ENCODE measurements at places on chromosomes 12 and 14.

DNA sequence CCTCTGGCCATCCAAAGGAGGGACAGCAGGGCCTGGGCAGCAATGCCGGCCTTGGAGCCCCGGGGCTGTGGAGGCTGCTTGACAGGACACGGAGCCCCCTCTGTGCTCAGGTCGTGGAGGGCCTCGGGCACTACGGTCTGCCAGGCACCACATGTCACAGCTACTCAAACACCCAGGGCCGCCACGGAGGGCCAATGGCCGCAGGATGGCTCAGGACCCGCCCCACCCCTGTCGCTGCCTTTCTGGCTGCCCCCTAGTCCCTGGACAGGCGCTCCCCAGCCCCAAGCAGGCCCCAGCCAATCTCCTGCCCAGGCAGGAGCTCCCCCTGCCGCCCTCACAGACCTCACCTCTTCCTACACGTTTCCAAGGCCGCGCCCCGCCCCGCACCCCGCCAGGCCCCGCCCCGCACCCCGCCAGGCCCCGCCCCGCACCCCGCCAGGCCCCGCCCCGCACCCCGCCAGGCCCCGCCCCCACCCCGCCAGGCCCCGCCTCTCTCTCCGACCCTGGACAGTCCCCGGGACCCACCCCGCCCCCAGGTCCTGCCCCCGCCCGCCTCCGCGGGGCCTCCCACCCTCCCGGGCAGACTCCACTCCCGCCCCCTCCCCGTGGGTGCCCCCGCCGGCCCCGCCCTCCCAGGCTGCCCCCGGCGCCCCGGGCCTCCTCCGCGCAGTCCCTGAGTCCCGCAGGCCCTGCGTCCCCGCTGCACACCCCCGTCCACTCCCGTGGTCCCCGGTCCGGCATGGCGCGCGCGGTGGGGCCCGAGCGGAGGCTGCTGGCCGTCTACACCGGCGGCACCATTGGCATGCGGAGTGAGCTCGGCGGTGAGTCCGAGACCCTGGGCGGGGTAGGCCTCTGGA, at the start of gene ASPG:
TSS of gene ASPG (plus strand) at position 669 of the 857 bp plus-strand sequence. CDS start at position 740, 71 bp downstream.
- DNase-seq, result no peak

DNA sequence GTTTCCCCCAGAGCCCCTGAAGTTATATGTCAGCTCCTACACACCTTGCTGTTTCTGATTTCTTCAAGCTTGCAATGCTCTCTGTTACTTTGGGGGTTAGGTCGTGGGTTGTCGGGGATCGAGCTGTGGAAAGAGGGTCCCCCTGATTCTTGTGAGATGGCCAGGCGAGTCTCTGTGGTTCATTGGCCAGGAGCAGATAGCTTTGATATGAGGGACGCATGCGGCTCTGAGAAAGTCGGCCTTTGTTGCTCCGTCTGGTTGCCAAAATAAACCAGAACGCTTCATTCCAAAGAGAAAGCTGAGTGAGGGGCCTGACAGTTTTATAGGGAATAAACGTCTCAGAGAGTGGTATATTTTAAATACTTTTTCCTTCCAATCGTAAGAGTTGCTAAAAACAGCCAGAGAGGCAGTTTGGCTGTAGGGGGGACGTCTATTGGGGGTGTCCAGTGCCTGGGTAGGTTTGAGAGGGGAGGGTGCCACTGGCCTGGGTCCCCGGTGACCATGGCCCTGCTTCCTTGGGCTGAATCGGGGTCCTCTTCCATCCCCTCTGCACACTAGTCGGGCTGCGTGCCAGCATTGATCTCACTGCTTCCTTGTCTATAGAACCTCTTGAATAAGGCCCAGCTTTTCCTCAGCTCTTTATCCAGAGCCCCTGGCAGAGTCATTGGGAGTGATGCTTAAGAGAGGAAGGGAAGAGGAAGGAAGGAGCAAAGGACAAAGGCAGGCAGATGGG, 18.9 kb downstream of the CCND2 start:
- DNase-seq, result no peak

DNA sequence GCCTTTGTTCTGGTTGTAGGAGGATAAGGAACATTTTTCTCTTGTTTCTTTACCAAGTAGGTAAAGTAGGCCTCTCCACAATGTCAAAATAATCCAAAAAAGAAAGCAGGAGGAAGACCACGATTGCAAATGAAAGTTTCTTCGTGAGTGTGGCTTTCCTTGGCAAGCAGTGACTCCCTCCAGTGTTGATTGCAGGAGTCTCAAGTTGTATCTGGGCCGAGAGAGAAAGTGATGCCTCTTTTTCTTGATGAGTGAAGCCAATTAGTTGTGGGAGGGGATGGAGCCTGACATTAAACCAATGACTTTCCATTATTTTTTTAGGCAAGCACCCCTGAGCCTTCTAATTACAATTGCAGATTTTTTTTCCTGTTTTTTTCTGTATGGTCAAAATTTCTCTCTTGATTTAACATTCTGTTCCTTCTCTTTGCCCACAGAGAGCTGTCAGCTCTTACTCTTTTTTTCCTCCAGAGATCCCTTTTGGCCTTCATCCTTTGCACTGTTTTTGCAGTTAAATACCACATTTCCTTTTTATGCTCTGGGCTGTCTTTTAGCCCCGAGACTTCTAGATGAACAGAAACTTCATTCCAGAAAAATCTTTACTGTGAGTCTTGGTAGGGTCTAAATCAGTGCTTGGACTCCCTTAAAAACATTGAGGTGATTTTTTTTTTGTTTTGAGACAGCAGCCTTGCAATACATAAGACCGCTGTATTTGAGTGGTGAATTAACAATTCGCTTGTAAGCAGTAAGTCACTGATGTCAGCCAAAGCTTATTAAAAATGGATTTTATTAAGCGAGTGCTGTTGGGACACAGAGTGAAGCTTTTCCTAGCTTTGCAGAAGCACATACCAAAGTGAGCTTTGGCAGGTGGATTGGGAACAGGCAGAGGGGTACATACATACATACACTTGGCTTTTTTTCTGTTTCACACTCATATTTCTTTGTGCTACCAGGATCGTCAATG, 15.8 kb downstream of the FBXW8 start:
- no peak for DNase-seq

GRCh38 chr12:126830778-126831680, 1435.9 kb upstream of the TMEM132C start:
- no peak for DNase-seq

DNA sequence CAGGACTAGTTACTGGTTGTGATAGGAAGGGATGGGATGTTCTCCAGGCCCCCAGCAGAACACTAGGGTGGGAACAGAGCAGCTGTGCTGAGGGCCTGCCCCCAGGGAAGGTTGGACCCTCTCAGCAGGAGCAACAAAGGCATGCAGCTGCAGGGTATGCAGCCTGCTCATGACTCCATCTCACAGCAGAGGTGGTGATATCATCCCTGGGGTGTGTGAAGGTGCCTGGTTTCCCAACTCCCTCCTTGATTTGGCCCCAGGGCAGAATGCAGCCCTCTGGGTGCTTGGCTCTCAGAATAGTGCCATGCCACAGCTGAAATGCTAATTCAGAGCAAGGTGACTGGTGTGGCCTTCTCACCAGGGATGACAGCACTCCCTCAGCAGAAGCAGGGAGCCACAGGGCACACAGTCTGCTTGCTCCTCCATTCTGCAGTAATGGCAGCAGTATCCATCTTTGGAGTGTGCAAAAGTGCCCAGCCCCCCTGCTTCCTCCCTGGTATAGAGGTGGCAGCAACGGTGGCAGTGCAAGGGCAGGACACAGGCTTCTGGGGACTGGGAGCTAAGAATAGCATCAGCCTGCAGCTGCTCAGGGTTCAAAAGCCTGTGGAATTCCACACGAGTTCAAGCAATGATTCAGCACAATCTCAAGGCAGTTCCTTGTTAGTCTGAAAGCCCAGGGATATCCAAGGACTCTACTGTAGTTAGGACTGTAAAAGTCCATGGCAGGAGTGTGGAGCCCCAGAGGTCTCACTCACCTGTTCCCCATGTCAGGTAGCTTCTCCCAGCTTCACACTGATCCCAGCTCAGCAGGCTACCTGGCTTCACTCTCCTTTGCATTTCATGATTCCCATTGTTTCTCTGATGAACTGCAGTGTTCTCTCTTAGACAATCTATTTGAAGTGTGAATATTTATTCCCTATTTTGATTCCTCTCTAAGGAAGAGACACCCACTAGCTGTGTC, 298.1 kb upstream of the FOXG1 start:
- no peak for DNase-seq

- DNase-seq, result no peak
Observed at GRCh38 chr14:35034440-35034833, 11.6 kb upstream of the FAM177A1 start.

GRCh38 chr14:23085458-23085857, 9.5 kb downstream of the ACIN1 start:
- DNase-seq, result no peak

DNA sequence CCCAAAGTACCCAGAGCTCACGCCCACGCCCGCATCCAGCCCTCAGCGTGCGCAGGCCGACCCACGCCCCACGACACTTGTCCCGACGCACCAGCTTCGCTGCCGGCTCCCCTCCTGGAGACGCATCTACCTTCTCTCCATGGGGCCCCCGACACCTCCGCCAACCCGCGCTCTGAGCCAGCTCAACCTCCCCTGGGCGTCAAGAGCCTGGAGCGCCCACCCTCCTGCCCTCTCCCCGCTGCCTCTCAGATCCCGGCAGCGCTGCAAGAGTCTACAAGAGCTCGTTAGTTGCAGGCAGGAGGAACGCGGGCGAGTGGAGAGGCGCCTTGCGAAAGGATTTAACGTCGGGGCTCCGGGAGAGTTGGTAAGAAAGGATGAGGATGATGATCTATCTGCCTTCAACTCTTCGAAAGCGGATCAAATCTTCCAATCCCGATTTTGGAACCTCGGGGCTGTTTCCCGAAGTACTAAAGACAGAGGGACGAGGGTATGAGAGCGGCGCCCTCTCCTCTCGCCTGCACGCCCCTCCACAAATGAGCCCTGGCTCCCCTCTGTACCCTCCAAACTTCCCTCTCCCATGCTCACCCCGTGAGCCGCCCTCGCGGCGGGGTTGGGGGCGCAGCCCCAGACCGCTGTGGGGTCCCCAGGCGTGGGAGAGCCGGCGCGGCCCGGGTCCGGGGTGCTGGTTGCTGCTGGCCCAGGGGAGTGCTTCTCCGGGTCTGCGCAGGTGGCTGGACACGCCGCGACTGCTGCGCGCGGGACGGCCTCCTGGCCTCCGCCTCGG, 979 bp downstream of the LTBP2 start:
- no peak for DNase-seq

DNA sequence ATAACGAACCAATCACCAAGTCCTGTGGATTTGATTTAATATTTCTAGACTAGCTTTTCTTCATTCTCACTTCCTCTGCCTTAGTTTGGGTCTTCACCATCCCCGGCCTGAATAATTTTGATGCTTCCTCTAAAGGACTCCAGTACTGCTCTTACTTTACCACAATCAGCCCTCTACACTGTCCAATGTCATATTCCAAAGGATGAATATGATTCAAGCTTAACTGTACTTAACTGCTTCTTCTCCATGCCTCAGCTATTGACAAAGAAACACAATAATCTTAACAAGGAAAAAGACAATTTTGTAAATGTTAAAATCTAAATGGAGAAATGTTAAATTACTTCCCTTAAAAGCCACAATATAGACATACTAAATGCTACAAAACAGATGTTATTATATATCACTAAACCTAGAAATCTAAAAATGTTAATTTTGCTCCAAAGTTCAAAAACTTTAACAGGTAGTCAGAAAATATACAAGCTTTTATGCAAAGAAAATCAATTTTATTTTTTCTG, 70.2 kb downstream of the STXBP6 start:
- no peak for DNase-seq

GRCh38 chr12:102197789-102198188, at the start of gene PMCH:
Gene PMCH (minus strand): TSS chr12:102197833. CDS start chr12:102197770, 63 bp downstream.
- DNase-seq, result no peak

GRCh38 chr12:127552838-127553237, 714.1 kb upstream of the TMEM132C start:
- no peak for DNase-seq

DNA sequence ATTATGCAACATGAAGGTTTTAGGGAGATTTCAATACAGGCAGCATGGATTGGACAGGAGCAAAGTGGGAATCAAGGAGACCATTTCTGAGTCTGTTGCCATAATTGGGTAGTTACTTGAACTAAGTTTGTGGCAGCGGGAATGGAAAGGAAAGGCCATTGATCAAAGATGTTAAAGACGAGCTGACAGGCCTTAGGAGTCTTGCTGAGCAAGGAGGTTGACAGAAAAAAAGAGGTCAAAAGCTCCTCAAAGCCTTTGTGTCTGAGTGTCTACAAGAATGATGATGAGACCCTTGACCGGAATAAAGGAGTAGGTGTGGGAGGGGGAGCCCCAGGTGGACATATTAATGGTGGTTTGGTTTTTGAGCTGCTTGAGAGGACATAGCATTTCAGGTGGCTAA, 9.4 kb downstream of the PLEKHA5 start:
- DNase-seq, result no peak

DNA sequence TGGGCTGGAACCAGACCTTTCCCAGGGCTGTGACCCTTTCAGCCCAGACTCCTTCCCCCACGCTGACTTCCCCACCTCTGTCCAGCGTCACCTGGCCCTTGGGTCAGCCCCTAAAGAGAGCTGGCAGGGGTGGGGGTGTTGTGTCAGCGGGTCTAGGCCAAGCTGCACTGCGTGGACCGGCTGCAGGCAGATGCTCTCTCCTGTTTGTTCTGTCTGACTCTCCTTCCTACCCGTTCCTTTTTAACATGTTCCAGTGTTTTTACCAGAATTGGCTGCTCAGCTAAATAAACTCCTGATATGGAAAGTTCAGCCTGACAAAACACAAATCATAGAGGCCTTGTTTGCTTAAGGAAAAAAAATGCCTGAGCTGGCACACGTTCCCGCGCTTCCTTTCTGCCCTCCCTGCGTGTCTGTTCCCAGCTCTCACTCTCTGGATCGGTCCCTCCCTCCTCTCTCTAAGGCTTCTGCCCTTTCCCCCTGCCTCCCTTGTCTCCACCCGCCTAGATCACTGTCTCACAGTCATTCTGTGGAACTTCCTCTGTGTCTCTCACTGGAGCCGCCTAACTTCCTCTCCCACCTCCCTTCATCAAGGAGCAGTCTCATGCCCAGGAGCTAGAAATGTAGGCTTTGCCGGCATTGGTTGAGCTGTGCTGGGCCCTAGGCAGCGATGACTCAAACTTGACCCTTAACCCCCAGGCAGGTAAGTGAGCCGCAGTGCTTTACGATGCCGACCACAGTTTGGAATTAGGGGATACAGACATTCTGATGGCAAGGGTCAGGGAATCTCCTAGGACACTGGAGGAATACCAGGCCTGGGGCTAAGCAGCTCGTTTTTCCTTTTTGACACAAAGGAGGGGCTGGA, 15.5 kb upstream of the MLXIP start:
- peak; percentile 61 for DNase-seq

DNA sequence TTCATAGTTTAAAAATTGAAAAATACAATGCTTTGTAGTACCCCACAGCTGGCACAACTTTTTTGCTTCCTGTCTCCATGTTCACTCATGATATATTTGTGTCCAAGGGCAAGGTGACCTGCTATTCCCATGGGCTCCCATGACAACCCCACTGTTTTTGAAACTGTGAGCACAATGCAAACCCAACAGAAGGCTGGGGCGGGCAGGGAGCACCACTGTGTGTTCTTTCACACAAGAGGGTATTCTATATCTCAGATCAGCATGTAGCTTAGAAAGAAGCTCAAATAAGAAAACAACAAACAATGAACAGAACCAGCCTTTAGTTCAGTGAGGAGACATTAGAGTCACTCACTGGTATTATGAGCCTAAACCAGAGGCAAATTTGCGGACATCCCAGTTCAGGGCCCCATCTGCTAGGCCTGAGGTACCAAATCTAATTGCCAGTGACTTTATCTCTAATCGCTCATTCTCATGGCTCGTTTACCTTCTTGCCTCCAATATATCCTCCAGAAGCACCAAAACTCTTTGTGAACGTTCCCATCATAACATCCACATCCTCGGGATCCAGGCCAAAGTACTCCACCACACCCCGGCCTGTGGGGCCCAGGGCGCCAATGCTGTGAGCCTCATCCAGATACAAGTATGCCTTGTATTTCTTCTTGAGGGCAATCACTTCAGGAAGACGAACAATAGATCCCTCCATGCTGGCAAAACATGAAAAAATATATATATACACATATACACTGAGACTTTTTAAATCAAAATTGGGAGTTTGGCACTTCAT, 56.4 kb upstream of the ISM2 start:
- no peak for DNase-seq
